ENCODE measurements at places on chromosomes 3 and 15.

- peak; percentile 60 for DNase-seq
Observed at GRCh38 chr3:128488991-128489673, 3.9 kb downstream of the GATA2 start.

- DNase-seq, result no peak
Observed at GRCh38 chr3:121228971-121229370, 316.8 kb downstream of the POLQ start.

DNA sequence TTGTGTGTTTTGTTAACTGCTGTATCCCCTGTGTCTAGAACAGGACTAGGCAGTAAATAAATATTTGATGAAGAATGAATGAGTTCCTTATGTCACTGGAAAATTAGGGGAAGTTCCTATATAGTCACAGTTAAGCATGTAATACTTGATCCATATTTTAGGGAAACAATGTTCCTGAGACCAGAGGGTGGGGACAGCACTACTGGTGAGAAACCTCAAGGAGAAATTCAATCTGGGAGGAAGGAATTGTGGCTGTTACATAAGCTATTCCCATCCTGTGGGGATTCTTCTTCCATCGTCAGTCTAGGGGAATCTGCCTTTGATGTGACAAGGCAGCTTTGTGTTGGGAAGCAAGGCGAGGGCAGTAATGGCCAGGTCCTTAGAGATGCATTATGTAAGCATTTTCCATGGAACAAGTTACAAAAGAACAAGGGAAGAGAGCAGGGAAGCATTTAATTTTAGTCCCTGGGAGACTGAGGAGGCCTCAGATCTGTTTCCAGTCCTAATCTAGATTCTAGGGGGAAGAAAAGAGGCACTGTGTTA lies 219.3 kb upstream of the TTC14 start:
- DNase-seq, result no peak

GRCh38 chr3:123371426-123371825 lies 77.5 kb downstream of the ADCY5 start:
- DNase-seq, result no peak

GRCh38 chr3:21942328-21942727 lies 191.3 kb upstream of the ZNF385D start:
- peak; percentile 43 for DNase-seq

- no peak for DNase-seq
Observed at GRCh38 chr15:85950101-85950500, 129.6 kb upstream of the AGBL1 start.

DNA sequence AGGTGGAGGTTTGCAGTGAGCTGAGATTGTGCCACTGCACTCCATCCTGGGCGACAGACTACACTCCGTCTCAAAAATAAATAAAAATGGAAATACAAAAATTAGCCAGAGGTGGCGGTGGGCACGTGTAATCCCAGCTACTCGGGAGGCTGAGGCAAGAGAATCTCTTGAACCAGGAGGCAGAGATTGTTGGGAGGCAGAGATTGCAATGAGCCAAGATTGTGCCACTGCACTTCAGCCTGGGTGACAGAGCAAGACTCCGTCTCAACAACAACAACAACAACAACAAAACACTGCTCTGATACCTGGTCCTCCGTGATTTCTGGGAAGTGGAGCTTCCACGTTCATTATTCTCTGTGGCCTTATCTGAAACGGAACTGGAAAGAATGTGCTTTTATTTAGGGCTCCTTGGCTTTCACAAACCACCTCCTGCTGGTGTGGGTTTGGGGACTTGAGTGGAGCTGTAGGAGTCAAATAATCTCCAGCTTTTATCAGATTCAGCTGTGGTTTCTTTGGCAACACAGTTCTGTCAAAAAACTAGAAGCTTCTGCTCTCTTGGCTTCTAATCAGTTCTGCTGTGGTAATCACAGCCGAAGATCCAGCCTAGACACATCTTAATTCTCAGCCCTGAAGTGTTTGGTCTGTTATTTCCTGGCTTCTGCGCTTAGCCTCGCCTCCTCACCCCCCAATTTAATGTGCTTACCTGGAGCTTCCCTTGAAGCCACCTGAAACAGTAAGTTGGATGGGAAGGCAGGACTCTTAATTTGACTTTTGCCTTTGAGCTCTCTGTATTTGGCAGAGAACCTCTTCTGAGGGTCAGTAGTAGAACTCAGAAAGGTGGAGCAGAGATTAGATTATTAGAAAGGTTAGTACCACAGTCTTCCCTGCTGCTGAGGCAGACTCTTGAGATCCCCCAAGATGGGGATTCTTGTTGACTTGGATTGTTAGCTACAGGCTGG lies 21.4 kb downstream of the IRAK2 start:
- DNase-seq, result peak; percentile 67

DNA sequence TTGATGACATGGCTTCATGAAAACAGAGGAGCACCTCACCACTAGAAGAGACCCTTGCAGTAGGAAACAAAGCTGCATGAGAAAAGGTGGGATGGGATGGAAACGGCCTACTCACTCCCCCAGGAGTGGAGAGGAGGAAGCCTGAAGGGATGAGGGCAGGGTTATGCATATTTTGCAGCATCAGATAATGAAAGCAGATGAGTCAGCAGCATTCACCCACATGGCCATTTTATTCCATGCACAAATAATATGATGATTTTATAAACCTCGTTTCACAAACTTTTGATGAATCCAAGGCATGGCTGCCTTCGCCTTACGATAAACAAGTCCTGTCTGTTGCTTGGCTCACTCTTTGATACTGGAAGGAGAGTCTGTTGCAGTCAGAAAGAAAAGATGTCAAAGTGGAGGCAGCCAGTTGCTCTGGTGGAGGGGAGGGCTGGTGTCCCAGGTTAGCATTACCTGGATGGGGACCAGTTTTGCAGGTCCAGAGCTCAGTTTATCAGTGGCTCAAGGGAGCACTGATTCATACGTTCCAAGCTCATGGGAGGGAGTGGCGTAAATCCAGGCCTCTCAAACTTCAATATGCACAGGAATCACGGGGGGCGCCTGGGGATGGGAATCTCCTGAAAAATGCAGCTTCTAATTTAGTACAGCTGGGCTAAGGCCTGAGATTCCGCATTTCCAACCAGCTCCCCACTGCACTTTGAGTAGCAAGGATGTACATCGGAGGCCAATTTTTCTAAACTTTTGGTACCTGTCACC lies 9.2 kb upstream of the EHD4 start:
- no peak for DNase-seq

DNA sequence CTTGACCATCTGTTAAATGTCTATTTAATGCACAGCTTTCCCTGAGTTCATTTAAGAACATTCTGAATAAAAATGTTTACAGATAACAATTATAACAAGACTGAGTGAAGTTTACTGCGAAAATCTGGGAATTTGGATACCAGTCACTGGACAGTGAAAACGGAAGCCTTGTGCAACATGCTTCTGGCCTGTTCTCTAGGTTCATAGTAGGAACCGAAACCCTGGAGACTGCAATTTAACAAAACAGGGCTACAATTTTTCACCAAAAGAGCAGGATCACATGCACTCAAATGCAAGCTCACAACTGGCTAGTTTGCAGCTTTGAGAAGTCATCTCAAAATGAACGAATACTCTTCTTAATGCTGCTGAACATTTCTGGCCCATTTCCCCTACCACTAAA lies 435.9 kb downstream of the NR2F2 start:
- no peak for DNase-seq

- no peak for DNase-seq
Observed at GRCh38 chr15:45102226-45102625, 11.7 kb downstream of the DUOX2 start.

DNA sequence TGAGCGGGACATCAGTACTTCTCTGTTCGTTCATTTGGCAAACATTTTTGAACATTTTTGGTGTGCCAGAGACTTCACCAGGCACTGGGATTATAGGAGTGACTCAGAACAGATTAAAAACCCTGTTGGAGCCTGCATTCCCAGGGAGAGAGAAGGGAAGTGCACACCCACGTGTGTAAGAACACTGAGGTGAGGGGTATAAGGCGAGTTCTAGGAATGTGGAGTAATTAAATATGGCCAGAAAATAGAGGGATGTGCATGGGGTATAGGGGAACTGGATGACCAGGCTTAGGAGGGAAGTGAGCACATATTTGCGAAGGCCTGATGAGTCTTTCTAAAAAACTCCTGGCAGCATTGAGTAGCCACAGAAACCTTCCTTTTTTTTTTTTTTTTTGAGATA lies 401.2 kb upstream of the C2CD4B start:
- peak; percentile 33 for DNase-seq

Data from cardiac fibroblast (primary cell).